GM12892 (cell line): ENCODE measurements at places on chromosomes 1 and 21.

- no peak for DNase-seq
These were observed 216.2 kb downstream of the SDCCAG8 start for GRCh38 chr1:243471754-243472745.

DNA sequence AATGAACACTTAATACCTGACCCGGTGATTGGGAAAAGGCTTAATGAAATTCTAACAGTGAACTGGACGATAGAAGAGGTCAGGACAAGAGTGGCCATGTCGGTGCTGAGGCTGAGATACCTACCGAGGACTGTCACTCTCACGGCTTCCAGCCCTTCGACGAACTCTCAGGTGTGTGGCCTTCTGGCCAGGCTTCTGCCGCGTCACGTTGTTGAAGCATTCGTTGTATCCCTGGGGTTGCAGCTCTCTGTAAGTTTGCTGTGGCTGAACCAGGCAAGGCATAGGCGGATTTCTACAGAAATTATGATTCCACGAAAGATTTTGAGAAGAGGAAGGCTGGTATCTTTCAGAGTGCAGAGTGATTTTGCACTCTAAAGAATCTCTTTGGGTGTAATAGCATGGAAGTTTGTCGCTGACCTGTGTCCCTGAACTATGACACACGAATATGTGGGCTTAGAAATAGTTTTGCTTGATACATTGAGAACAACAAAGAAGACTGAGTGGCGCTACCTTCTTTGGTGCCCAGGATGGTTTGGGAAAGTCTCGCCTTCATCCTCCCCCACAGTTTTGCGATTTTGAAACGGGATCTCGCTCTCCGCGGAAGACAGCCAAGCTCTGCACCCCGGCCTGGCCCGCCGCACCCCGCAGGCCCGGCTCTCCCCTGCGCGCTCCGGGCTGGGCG is 403 bp upstream of the EPHX4 start:
- no peak for DNase-seq

- no peak for DNase-seq
These were observed at the start of gene SLC25A34 for GRCh38 chr1:15736038-15736891. Gene SLC25A34 (plus strand): TSS chr1:15736258. CDS start chr1:15736486, 228 bp downstream.

DNA sequence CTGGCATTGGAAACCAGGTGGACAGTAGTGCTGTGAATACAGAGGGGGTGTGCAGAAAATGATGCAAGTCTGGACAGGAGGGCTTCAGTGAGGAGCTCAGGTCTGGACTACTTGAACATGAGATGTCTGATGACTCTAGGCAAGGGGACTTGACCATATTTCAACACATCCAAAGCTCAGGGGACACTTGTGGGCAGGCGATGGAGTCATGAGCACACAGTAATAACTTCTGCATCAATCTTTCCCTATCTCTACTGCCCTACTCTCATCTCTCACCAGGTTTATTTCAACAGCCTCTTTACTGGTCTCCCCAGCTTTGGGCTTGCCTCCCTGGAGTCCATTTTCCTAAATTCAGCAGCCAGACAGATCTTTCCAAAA is 21.9 kb downstream of the FMO2 start:
- no peak for DNase-seq

- no peak for DNase-seq
These were observed 45.1 kb downstream of the BTBD8 start for GRCh38 chr1:92125204-92125603.

DNA sequence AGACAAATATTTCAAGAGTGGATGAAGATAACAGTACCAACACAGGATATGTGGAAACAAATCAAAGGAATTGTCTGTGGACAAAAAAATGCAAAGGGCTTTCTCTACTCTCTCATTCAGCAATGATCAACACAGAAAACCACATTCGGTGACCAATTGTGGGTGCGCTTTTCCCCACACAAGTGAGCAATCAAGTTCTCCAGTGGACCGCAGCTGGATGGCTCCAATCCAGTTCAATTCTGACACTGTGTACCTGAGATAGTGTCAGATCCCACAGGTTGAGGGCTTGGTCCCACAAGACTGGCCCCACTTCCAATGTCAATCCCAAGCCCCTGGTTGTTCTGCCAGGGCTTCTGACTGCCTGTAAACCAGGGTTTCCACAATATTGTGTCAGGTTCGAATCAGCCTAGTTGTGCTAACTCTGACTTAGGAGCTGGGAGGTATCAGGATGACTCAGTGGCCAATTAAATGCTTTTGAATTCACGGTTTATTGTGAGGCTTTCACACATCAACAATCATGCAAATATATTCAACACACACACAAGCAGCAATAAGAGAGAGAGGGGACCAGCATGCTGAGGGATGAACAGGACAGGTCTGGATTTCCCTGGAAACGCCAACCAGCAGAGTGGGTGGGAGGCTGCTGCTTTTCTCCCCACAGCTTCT is 87.0 kb upstream of the BTG3 start:
- no peak for DNase-seq

DNA sequence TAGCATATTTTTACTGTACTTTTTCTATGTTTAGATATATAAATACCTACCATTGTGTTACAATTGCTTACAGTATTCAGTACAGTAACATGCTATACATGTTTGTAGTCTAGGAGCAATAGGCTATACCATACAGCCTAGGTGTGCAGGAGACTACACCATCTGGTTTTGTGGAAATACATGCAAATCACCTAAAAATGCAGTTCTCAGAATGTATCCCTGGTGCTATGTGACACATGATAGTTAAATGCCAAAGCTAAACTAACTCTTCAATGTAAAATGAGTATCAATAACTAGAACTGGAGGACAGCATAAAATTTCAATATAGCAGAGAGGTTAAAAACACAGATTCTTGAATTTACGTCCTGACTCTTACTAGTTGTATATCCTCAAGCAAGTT is 14.8 kb downstream of the NUCKS1 start:
- no peak for DNase-seq

- DNase-seq, result no peak
These were observed 1.1 kb downstream of the LRRC8C start for GRCh38 chr1:89633800-89634625.

DNA sequence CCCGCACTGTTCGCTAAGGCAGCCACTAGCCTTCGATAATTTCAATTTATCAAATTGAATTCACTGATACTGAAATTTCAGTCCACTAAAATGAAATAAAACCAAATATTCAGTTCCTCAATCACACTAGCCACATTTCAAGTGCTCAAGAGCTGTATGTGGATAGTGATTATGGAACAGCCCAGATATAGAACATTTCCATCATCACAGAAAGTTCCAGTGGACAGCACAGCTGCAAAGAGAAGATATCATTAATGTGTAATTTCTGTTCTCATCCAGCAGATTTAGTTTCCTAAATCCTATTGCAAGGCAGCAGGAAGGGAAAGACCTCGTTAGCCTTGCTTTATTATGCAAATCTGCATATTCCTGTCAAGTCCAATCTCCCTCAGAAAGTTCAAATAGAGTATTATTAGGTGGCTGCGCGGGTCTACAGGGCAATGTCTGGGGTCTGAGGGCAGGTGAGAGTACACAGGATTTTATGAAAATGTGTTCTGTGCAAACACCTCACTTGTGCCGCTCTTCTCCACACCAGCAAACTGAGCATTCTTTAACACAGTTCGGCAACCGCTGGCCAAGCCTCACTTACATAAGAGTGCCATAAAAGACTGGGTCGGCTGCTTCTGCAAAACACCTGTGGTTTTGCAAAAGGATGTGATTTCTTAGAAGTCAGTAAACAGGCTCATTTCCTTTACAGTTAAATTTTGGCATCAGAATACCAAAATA is 22.4 kb downstream of the CAPZB start:
- no peak for DNase-seq

DNA sequence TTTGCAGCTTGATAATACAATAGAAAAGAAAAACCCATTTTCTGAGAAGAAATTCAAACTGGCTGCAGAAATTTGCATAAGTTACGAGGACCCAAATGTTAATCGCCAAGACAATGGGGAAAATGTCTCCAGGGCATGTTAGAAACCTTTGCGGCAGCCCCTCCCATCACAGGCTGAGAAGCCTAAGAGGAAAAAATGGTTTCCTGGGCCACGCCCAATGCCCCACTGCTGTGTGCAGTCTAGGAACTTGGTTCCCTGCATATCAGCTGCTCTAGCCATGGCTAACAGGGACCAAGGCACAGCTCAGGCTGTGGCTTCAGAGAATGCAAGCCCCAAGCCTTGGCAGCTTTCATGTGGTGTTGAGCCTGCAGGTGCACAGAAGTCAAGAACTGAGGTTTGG is 37.5 kb upstream of the TMEM61 start:
- DNase-seq, result no peak

DNA sequence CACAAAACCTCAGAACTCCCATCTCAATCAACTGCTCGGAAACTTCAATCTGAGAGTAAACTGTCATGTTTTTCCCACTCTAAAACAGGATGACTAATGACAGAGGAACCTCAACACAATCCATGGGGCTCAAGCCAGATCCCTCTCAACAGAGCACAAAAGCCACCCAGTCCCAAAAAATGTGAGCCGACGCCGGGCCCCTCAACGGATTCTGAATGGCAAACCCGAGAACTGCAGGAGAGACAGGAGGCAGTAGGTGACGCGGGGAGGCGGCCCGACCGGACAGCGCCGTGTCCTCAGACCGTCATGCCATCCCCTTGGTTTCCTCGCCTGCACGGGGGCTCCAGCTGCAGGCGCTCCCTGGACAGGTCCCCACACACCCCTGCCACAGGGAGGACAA is 53.4 kb downstream of the SSBP3 start:
- DNase-seq, result no peak

DNA sequence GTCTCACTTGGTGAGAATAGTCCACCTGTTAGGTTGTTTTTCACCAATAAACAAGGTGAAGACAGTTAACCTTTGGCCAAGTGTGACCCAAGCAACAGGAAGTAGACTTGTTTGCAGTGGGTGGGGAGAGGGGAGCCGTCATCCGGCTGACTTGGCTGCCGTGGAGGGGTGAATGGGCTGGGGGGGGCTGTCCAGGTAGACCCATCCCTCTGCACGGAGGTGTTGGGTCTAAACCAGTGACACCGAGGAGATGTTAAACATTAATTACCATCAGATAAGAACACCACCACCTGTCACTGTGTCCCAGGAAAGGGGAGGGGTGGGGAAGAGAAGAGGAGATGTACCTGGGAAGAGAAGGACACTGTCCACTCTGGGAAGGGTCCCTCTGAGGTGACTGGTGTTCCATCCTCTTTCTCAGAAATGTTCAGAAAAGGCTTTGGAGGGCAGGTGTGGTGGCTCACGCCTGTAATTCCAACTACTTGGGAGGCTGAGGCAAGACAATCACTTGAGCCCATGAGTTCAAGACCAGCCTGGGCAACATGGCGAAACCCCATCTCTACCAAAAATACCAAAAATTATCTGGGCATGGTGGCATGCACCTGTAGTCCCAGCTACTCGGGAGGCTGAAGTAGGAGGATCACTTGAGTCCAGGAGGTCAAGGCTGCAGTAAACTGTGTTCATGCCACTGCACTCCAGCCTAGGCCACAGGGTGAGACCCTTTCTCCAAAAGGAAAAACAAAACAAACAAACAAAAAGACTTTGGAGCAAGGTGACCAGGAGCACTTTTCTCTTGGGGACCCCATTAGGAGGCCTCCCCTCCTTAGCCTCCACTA is 6.7 kb upstream of the MYOM3 start:
- DNase-seq, result no peak

DNA sequence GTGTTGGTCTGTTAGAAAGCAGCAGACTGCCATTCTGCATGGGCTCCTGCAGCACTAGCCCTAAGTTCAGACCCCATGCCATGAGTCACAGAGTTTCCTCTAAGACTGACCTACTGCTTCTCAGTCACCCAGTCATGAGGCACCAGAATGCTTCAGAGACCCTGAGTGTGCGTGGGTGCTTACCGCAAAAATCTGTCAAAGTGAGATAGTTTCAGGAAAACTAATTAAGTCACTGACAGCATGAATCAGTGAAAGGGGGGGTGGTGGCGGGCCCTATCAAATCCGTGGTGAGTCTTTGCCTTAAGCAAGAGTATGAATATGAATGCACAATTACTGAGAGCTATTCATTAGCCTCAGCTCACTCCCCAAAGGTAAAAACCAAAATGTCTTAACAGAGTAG is 98.1 kb downstream of the KCTD3 start:
- DNase-seq, result no peak

DNA sequence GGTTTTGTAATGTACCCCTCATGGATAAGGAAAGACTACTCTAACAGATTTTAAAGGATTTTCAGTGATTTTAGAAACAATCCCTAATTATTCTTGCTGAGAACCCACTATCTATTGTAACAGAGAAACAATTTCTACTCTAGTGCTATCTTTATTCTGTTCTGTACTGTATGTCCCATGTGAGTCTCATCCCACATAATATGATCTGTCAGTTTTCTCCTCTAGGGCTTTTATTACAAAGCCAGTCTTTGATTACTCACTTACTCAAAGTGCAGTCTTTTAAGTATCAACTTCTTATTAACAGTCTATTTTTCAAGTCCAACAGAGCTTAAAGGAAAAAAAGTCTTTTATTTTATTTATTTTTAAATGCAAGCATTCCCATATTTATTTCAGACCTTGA is 54.8 kb downstream of the CTH start:
- no peak for DNase-seq

- no peak for DNase-seq
These were observed 148.4 kb downstream of the TOMM20 start for GRCh38 chr1:234980291-234980644.

DNA sequence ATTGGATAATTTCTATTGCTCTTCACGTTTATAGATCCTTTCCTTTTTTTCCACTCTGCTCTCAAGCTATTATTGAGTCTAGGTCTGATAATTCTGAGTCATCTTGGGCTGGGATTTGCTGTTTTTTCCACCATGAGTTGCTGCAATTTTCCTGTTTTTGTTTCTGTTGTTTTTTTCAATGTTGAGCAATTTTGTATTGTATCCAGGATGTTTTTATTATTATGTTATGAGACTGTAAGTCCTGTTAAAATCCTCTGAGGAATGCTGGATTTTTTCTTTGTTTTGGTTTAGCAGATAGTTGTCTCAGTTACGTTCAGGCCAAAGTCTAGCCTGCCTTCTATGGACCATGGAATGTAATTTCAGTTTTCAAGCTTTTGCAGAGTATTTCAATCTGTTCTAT is 13.0 kb upstream of the SLC35A3 start:
- DNase-seq, result no peak

DNA sequence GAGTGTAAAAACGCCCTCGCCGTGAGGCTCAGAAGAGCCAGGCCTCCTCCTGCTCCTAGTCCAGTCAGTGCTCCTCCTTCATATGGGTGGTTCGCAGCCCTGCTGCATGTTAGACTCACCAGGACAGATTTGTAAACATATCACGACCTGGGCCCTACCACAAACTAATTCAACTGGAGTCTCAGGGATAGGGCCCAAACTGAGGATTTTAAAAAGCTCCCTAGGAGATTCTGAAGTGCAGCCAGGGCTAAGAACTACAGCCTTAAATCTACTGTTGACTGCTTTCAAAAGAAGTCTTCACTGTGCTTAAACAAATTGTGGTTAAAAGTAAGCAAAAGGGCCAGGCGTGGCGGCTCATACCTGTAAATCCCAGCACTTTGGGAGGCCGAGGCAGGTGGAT is 57.0 kb downstream of the CAMTA1 start:
- no peak for DNase-seq

DNA sequence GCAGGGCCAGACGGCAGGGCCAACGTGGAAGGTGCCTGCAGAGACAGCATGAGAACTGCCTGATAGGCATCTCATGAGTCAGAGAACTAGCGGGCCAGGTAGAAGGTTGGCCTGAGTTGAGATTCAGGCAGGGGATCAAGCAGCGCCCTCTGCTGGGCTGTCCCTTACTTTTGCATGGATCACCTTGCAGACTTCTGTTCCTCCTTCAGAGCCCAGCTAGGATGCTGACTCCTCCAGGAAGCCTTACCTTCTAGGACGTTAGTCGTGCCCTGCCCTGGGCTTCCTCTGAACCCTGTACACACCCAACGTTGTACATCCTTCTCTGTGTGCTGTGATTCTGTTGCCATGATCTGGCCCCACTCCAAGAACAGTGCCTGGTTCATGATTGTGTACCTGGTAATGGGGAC is 231.3 kb upstream of the VAMP3 start:
- DNase-seq, result no peak
